Activated CD4-positive, alpha-beta T cell treated with anti-CD3 and anti-CD28 coated beads, Interleukin-10, Interleukin-2, amounts not matched to agents 100 ng/mL and 50 ng/mL, durations not matched to agents 16 hours and 8 hours (primary cell): ENCODE measurements at places on chromosomes 11 and 22.

DNA sequence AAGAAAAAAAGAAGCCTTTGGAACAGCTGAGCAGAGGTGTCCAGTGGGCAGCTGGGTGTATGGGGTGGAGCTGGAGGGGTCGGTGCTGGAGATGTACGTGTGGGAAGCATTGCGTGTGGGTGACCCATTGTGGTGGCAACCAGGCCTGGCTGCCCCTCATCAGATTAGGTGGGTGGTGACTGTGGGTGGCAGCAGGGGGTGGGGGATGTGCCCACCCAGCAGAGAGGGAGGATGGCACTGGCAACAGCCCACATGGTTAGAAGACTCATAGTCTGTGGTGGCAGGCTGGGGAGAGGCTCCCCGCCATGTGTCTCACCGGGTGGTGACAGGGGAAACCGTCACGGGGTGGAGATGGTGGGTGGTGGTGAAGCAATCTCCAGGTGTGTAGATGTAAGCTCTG lies 27.6 kb downstream of the TP53I11 start:
- no peak for DNase-seq

DNA sequence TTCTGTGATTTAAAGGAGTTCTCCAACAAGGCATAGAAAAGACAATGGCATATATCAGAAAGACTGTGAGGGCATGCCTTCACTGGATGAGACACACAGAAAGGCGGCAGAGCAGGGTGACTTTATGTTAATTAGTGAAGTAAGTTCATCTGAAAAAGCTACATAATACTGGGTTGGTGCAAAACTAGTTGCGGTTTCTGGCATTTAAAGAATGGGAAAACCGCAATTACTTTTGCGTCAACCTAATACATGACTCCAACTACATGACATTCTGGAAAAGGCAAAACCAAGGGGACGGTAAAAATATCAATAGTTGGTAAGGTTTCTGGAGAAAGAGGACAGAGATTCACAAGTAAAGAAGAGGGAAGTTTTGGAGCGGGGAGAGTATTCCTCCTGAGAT lies 5.1 kb downstream of the RFPL1 start:
- no peak for DNase-seq

- no peak for DNase-seq
Observed at GRCh38 chr11:68153742-68154141, 32.6 kb upstream of the CHKA start.

- DNase-seq, result no peak
Observed at GRCh38 chr11:15971215-15971546, 385.2 kb downstream of the SOX6 start.

- DNase-seq, result no peak
Observed at GRCh38 chr22:28548406-28548805, 131.2 kb downstream of the TTC28 start.

DNA sequence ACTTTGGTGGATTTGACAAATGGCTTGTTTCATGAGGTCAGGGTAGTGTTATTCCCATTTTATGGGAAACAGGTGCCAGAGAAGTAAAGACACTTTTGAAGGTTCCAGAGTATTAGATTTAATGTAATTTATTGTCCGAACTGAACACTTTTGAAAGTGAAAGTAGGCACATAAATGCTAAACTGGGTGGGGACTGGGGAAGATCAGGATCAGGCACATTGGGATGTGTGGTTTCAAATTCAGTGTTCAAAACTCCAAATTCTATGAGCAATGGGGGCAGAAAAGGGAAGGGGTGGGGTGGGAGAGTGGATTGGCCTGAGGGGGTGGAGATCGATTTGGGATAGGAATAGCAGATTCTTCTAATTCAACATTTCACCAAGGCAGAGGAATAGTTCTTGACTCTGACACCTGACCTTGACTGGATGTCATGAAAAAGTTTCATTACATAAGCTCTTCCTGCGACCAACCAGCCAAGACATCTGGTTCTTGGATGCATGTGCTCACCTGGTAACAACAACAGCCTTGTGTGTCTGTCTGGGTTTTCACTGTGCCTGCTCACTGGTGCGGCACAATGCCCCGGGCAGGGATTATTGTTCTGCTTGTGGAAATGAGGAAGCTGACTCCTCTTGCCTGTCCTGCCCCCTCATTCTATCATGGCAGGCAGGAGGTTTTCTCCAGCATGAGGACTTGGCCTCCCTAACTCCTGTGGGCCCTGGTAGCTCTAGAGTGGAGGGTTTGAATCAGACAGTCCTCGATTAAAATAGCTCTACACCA lies 10.8 kb downstream of the PPFIBP2 start:
- no peak for DNase-seq

DNA sequence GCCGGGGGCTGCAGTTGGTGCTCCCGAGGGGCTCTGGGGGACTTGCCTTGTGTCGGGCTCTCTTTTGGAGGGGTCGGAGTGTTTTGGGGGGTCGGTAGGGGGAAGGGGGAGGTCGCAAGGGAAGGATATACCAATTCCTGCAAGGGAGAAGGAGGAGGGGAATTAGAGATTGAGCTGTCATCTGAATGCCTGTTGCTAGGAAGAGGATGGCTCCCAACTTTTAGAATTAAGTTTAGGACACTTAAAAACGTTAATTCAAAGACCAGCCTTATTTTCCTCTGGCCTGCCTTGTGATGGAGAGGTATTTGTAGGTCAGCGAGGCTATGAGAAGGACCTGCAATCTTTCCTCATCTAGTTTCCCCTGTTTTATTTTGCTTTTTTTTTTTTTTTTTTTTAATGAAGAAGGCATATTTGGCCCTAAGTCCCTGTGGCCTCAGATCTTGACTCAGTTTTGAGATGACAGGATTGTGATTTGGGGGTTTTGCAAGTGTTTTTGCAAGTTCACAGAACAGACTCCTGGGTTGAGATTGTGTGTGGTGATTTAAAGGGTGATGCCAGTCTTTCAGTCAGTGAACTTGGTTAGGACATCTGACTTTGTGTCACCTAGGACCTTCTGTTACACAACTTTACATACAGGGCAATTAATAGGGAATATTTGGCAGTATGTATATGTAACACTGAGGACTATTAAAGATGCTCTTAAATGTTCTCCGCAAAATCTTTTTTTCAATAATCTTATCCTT lies 672 bp downstream of the TMEM135 start:
- peak; percentile 55 for DNase-seq

GRCh38 chr22:37753746-37754145 lies 54.0 kb upstream of the GCAT start:
- DNase-seq, result no peak

DNA sequence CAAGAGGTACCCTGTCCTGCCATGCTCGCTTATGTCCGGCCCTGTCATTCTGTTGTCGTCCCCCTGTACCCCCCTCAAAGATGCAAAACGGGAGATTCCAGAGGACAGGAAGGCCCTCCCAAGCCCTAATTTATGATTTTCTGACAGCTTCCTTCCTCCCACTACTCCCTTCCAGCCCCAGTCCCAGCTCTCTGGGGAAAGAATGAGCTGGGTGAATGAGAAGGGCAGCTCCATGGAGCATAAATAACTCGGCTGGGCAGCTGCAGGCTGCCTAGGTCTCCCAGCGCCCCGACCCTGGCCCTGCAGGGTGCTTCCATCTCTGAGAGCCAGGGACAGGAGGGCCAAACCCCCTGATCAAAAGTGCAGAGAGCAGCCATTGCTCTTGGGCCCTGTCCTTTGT lies 3.9 kb upstream of the EMID1 start:
- DNase-seq, result no peak

GRCh38 chr11:41308286-41308685 lies 151.2 kb downstream of the LRRC4C start:
- no peak for DNase-seq

DNA sequence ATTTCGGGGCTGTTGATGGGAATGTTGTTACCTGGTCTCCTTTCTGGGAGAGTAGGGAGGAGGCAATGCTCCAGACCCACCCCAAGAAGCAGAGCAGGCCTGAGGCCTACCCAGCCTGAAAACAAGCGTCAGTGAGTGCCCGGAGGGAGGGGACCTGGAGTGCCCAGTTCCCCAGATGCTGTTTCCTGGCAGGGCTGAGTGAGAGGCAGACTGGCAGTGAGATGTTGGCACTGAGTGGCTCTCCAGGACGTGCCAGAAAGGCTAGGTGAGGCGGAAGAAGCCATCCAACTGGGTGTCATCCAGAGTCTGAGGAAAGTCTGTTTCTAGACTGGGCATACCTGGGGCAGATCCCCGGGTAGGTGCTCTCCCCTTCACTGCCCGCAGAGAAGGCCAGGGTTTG lies 1.3 kb downstream of the POU2F3 start:
- DNase-seq, result no peak

DNA sequence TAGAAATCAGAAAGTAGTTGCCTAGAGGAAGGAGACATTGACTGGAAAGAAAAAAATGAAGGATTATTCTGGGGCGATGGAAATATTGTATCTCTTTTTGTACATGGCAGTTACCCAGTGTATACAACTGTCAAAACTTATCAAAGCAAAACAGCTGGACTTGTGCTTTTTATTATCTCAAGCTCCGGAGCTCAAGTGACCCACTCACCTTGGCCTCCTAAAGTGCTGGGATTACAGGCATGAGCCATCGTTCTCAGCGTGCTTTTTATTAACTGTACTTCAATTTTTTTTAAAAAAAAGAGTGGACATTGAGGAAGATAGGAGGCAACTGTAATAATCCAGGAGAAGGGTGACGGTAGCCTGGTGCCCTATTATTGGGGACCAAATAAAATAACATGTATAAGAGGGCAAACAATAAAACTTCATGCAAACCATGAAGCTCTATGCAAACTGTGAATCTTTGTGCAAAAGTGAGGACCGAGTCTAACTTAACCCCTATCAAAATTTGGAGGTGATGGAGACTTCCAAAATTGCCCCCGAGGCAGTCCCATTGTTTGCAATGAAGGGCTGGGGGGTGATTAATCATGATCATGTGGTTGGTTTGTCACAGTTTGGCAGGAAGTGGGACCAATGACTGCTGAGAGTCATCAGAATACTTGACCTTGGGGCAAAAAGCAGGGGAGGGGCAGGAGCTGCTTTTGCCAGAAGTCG lies 23.5 kb downstream of the FZD4 start:
- DNase-seq, result peak; percentile 23

- no peak for DNase-seq
Observed at GRCh38 chr11:84829162-84829561, 798.0 kb downstream of the DLG2 start.

- no peak for DNase-seq
Observed at GRCh38 chr11:70915158-70915985, 337.0 kb downstream of the SHANK2 start.
